Thyroid gland (tissue), 4 donors: ENCODE measurements at places on chromosomes 5 and 9.

DNA sequence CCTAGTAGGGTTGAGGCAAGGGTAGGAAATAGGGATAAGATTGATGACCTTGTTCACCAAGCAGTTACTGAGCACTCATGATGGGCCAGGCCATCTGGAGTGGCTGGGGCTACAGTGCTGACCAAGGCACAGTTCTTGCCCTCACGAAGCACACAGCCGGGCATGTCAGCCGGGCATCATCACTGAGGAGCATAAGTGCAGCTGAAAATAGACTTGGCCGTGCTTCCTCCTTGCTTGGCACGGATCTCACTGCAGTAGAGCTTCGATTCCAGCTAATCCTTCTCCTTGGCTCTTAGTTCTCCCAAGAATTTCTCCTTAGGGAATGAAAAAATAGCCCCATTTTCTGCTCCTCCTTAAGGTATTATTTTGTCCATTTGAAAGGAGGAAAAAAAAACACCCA is 116.6 kb downstream of the NMUR2 start:
- peak; percentile 57 for DNase-seq

- no peak for DNase-seq
These were observed 217.9 kb downstream of the SREK1 start for GRCh38 chr5:66362046-66362445.

DNA sequence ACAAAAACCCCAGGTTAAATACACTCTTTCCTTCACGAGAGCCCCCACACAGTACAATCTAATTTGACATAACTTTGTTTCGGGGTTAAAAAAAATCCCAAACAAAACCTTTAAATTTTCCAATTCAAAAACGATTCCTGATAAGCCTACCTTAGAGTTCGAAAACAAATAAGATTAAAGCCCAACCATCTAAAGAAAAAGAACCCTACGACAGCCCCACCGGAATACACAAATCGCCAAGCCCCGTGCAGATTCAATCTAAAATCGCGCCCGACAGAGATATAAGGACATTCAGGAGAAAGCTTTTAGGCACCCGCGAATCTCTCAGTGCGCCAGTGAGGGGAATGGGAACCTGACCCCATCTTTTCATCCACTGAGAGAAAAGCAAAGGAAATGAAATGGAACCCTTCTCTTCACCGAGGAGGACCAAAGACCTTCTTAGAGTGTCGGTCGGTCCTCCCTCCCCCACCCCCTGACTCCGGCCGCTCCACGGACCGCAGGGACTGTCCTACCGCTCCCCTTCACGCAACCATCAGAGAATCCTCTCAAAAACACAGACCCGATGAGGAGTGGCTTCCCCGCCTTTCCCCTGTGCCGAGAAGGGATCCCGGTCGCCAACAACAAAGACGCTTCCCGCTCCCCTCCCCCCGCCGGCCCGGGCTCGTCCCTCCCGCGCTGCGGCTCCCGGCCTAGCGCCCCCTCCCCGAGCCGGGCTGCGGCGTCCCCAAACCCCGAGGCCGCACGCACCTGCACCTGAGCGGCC is 925 bp downstream of the ABHD17B start:
- peak; percentile 63 for DNase-seq

- no peak for DNase-seq
These were observed 84.3 kb downstream of the CRB2 start for GRCh38 chr9:123440256-123440655.

- DNase-seq = no peak
These were observed 488.3 kb downstream of the KDM4C start for GRCh38 chr9:7245976-7246580.

- DNase-seq = no peak
These were observed 14.2 kb downstream of the PTPN3 start for GRCh38 chr9:109483744-109484429.

GRCh38 chr5:119292701-119293515 is 62.9 kb upstream of the TNFAIP8 start:
- DNase-seq = no peak

DNA sequence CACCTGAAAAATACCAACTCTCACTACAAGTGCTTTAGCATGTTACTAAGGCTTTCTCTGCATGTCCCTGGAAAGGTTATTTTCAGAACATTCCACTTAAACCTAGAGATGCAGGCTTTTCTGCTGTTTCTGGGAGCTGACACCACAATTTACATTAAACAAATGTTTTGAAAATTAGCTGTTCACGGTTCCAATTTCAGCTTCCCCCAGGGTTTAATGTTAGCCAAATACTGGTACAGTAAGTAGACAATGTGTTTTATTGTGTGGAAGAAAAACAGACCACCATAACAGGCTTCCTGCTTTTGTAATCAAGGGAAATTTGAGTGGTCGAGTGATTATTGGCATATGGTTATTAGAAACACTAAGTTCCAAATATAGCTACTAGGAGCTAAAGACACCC is 32.0 kb downstream of the MACROH2A1 start:
- no peak for DNase-seq

DNA sequence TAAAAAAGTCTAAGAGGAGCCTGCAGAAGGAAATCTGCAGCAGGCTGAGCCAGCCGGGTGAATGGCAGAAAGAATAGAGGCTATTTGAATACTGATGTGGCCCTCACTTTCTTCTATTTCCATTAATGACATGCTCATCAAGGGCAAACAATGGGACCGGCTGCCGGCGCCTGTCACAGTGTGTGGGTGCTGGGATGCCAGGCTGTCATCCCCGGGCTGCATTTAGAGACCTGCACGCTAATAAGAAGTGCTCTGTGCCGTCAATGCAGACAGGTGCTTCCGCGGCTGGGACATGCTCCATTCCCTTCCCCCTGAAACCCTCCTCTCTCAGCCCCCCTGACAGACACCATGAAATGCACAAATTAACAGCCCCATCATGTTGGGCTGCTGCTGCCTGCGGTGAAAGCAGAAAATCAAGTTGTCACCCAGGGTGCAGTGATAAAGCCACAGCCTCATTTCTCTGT is 217.7 kb upstream of the TBCA start:
- DNase-seq = no peak

- no peak for DNase-seq
These were observed 27.7 kb downstream of the KCTD16 start for GRCh38 chr5:144198386-144198785.

DNA sequence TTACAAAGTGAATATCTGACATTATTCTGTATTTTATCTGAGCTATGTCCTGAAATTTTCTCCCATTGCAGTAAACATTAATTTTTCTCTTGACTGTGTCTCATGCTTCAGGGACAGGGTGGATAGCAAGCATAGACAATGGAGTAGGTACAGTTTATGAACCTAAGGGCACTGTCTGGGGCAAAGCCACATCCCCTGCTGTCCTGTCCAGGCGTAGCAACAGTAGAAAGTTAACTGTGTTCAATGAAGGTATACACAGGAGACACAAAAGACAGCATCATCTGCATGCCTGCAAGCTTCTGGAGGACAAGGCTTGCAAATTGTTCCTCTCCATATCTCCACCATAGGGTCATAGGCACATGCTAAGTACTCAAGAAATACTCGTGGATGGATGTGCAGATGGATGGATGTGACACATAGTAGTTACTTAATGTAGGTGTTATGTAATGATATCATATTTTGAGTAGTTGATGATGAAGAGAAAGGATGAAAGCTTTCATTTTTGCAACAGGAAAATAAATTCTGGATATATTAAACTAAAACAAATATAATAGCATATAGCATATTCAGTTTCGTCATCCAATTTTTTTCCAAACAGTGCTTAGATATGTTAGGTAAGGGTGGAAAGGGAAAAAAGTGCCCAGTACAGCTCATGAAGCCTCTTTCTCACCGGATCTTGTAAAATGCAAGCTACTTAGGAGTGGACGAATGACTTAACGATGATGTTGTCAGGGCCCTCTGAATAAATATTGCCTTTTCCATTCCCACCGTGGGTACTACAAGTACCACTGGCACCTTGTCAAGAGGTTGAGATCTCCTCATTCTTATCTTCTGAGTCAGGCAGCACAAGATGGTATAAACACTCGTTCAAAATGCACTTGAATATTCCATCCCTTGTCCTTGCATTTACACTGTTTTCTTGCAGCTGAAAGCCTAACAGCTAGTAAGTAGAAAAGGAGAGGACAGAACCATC is 19.9 kb upstream of the ZSWIM6 start:
- DNase-seq = peak; percentile 63

- DNase-seq = no peak
These were observed 59.3 kb downstream of the TRIO start for GRCh38 chr5:14202462-14202861.

- no peak for DNase-seq
These were observed 48.9 kb downstream of the PRR16 start for GRCh38 chr5:120512791-120513650.

DNA sequence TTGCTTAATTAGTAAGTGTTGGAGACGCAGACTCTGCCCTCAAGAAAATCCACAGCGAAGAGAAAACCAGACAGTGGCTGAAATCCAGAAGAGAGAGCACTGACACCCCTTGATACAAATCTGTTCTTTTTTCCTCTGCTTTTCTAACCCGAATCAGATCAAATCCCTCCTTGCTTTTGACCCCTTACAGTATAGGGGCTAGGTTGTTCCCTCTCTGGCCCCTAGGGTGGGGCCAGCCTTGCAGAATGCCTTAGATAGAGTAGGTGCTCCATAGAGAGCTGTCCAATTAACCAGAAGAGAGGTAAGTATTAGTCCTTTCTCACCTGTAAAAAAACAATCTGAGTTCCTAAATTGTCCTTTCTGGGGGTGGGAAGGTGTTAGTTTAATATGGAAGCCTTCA is 10.1 kb downstream of the C1QTNF2 start:
- no peak for DNase-seq

DNA sequence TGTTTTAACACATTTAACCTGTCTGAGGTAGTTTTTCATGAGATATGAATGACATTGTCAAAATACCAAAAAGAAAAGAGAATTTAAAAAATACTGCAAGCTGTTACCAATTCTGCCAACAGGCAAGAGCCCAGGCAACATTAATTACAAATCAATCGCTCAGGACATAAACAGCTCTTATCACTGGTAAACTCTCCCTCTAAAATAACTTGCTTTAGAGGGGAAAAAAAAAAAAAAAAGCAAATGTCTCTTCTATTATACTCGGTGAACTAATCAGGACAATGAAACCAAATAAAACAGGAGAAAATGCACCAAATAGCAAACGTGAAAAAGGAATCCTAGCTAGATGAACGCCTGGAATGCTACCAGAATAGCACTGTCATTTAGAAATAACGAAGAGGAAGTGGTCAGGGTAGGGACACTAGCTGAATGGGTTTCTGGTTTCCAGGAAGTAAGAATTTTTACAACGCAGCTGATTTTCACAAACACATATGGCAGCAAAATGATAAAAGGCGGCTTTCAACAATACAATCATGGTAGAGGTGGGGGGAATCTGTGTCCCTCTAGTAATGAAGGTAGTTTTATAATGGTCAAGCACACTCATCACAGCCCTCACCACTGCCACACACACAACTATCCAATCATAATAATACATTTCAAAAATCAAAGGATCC is 94.9 kb downstream of the DENND1A start:
- no peak for DNase-seq

- no peak for DNase-seq
These were observed 1126.4 kb upstream of the C9orf72 start for GRCh38 chr9:28699632-28700031.

- DNase-seq = peak; percentile 43
These were observed 26.3 kb downstream of the SPZ1 start for GRCh38 chr5:80346055-80346454.

DNA sequence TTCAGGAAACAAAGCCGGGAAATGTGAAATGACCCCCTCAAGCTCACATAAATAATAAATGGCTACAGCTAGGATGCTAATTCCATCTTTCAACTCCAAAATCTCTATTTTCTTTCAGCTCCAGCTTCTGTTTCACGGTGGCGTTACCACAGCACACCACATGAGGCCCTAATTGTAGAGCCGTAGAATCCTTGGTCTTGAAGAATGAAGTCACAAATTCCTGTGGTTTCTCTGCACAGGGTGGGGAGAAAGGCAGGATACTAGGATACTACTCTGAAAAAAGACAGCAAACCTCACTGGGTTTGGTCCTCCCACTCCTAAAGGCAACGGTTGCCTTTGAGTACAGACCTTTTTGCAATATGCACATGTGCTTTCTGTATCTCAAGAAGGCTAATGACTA is 13.9 kb upstream of the RARS1 start:
- no peak for DNase-seq

DNA sequence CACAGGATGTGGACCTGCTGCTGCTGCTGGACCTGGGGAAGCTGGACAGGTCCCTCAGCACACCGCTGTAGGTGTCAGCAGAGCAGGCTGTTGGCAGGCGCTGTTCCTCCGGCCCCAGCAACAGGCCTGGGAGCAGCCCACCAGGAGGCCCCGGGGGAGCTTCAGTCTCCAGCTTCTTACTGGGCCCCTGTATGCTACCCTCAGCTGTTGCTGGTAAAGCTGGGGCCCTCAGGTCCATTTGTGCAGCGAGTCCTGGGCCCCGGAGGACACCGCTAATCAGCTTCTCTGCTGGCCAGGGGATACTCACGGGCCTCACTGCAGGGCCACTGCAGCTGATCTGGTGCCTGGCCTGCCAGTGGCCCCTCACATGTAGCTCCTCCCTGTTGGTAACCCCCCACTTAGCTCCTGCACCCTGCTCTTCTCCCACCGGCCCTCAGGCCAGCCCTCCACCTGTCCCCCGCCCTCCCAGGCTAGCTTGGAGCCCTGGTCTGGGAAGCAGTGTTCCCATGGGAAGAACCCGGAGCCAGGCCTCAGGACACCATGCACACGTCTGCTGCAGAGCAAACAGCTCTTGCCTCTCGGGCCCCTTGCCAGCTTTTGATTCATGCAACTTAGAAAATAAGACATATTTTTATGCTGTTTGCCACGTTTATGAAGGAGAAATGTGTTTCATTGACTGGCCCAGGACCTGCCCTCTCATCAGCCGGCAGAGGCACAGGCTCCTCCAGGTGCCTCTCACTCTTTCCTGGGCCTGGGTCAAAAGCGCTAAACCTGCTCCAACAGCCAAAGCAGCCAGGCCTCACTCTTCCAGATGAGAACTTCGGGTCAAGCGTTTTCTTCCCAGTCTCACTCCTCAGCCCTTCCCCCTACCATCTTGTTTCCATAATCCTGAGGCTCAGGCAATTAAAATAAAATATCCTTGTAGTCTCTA is 61.0 kb upstream of the ADAMTS2 start:
- DNase-seq = no peak

DNA sequence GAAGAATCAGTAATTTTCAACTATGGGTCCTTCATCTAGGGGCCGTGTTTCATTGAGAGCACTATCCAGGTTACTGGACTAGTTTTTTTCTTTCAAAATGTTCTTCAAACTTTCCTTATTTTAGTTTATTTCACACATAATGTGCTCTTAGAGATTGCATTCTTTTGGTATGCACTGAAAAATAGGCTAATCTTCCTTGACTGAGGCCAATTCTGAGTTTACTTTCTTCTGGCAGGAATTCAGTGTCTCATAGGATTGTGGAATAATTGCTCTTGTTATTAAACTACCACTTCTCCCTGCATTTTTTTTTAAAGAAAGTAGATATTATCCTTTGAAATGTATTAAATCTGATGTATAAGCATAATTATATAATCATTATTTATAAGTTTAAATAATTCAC is 624.5 kb downstream of the RAB3C start:
- no peak for DNase-seq
